Left kidney (tissue), 8 donors: ENCODE measurements at places on chromosomes 16 and 17.

- DNase-seq: no peak
Observed at GRCh38 chr17:40351359-40352236, 12.9 kb downstream of the GJD3 start.

GRCh38 chr17:29036584-29036983 lies 6.4 kb upstream of the PIPOX start:
- no peak for DNase-seq

- DNase-seq: peak; percentile 24
Observed at GRCh38 chr16:52634104-52634503, 87.2 kb upstream of the TOX3 start.

GRCh38 chr16:52405441-52405840 lies 141.5 kb downstream of the TOX3 start:
- no peak for DNase-seq

DNA sequence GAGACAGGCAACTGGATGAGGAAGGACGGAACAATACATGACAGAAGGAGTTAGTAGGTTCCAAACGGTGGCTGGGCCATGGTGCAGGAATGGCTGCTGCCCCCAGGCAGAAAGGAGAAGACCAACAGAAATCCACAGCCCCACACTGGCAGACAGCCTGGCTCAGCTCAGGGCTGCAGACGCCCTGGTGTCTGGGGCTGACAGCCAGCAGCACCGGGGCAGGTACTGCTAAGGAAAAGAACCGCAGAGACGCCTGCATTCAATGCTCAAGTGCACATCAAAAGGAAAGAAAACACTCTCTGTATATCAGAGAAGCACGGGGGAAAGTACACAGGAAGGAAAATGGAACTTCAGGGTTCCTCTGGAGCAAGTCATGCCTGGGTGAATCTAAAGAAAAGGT lies 53.4 kb downstream of the GAS7 start:
- no peak for DNase-seq

DNA sequence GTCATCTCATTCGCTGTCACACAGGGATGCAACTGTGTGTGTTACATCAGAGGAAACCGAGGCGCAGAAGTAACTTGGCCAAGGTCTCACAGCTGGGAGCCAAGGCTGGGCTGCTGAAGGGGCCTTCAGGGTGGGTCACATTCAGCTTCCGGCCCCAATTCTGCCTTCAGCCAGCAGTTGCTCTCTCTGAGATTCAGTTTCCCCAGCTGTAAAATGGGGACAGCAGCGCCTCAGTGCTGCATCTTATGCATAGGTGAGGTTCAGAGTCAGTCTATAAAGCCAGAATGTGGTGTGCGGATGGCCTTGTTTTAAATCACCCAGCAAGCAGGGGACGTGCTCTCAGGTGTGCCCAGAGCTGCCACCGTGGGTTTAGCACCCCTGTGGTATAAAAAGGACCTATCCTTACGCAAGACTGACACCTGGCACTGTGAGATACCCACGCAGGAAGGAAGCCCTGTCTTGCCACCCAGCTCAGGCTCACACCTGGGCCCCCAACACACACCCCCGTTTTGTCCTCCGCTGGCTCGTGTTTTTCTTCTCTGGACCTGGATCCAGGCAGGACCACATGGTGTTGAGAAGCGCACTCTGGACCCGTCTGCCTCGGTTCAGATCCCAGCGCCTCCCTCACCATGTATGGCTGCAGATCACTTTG lies 94.6 kb upstream of the GSE1 start:
- no peak for DNase-seq

DNA sequence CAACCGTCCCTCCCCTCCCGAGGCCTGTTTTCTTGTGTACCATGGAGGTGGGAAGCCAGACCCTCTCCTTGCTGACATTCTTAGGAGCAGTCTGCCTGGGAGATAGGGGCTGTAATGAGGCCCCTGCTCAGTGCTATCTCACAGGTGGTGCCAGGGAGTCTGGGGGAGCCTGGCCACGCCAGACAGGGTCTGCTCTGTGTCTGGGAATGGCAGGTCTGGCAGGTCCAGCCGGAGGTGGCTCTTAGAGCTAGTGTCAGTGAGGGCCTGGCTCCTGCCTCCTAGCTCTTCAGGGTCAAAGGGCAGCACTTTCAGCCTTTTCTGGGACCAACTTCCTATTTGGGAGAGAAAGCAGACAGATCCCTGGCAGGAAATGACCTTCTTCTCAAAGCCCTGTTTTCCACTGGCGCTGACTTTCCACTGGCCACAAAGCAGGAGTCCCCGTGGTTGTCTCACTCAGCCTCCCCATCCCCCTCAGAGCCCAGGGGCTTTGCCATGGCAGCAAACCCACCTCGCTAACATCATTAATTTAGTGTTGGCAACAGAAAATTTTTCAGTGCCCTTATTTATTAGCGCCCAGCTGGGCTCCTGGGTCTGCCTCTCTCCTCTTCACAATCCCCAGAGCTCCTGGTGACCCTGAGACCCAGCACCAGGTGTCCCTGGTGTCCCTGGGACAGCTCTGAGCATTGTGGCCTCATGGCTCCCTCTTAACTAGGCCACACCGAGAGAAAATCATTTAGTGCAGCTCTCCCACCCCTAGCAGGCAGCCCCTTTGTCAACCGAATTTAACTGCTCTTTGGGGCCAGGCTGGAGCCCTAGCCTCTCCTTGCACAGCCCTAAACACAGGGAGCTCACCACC lies 24.0 kb upstream of the DOK4 start:
- no peak for DNase-seq

GRCh38 chr16:15650698-15651171 lies 690 bp downstream of the NDE1 start:
- DNase-seq: no peak

- peak; percentile 13 for DNase-seq
Observed at GRCh38 chr17:72822358-72823023, 270.0 kb downstream of the SLC39A11 start.
